ENCODE measurements at places on chromosomes 1 and 21.

GRCh38 chr1:62362061-62362917 is 43.1 kb upstream of the KANK4 start:
- DNase-seq = no peak

DNA sequence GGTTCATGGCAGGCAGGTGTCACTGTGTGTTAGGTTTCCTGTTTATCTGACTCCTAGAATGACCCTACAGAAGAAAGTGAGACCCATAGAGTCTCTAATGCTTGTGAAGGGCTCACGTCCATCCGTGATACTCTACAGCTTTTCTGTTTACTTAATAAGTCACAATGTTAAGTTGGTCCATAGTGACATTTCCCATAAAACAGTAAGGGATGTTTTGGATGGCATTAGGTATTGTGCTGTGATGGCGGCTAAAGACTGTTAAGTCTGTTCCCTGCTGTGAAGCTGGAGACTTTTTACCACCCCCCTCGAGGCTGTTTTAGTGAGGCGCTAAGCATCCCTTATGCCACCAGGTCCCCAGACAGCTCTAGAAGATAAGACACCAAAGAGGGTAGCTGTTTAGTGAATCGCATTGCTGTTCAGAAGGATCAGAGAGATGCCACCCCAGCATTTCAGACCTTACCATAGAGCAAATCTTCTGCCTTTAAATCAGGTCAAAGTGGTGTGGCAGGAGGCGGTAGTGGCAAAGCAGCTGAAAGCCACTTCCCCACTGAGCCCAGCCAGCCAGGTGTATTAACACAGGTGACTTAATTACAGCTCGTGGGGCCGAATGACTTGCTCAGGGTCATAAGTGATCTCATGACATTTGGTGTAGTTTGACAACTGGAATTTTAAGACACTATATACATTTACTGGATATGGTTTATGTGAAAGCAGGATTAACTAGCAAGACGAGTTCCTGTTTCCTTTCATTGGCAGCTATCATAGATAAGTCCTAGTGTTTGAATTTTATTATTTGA is 25.0 kb downstream of the SLC37A1 start:
- no peak for DNase-seq

DNA sequence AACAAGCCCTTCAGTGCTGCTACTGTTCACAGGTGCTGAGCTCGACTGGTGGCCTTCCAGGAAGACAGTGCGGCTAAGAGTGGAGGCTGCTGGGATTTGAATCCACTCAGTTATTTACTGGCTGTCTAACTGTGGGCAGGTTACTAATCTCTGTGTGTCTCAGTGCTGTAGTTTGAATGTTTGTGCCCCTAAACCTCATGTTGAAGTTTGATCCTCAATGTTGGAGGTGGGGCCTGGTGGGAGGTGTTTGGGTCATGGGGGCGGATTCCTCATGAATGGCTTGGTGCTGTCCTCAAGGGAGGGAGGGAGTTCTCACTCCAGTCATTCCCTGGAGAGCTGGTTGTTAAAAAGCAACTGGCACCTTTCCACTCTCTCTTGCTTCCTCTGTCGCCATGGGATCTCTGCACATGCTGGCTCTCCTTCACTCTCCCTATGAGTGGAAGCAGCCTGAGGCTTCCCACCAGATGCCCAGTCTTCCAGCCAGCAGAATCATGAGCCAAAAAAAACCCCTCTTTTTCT is 334.8 kb downstream of the RPS6KC1 start:
- DNase-seq = no peak

DNA sequence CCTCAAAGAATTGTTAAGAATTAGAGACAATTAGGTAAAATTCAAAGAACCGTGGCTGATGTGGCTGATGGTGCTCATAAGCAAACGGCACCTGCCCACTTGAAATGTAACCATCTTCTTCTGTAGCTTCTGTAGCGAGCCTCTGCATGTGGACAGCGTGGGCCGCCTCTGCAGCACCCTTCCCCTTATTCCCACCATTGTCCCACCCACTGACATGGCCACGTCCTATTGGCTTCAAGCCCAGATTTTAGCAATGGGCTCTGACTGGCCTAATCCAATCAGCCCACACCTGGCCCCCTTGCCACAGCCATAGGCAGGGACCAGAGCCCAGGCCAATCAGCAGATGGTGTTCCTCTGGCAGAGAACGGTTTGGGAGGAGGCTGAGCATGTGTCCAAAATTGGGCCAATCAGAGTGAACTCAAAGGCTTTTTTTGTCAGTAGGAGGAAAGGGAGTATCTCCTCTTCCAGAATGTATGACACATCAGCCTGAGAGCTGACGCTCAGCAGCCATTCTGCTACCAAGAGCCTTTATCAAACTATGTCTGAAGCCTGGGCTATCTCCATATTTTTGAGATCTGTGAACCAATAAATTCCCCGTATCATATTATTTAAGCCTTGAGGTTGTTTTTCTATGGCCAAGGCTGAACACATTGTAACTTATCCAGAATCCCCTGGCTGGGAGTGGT is 518.5 kb downstream of the SMYD3 start:
- no peak for DNase-seq

DNA sequence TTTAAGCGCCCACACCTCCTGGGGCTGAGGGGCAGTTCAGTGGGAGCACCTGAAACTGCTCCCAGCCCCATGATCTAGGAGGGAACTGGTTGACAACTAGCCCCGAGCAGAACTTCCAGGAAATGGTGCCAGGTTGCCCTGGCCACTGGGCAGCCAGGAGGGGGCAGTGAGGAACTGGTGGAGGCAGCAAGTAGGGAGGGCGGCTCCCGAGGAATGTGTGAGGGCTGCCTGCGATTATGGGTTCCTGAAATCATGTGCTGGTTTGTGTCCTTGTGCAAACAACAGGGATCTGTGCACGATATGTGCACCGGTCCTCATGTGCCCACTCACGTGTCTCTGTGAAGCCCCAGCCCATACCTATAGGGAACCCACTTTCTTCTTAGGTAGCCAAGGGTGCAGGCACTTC is 9.9 kb downstream of the GPR3 start:
- DNase-seq = peak; percentile 72

DNA sequence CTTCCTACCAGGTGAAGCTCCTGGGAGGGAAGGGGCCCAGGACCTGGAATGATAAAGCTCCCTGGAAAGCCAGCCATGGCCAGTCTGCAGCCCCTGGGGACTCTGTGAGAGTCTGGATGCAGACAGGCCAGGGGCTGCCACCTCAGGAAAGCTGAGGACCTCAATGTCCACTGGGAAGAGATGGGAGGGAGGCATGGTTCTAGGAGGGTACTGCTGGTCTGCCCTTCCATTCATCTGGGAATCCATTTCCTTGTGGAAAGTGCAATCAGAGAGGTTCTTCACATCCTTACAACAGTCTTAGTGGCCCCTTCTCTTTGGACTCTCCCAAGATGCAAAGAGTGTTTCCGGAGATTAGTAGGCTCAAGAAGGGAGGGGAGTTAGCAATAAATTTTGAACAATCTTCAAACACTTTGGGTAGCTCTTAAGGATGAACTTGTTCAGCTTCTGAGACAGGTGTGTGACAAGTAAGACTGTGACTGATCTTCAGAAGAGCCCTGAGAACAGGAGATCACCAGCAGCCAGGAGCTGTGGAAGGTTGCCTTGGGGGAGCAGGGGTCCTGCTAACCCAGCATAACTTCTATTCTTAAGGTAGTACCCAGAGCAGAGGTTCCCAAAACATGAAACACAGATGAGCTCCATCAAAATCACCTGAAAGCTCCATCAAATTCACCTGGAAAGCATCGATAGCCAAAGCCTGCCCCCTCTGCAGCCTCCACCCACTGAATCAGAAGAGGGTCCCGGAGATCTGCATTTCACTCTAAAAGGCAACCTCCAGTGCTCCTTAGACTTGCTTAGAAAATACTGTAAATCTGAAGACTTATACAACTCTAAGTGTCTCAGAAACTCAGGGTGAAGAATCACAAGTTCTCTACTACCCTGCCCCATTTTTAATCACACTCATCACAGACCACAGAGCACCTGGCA is 616 bp upstream of the LAX1 start:
- no peak for DNase-seq

GRCh38 chr1:170619241-170620028 is 44.5 kb upstream of the PRRX1 start:
- DNase-seq = peak; percentile 34

- no peak for DNase-seq
Observed at GRCh38 chr1:192080684-192081083, 77.6 kb upstream of the RGS18 start.

GRCh38 chr1:40820251-40820797 is 36.7 kb downstream of the KCNQ4 start:
- peak; percentile 19 for DNase-seq

- DNase-seq = peak; percentile 80
Observed at GRCh38 chr1:1616045-1616790, 918 bp downstream of the MIB2 start.

- DNase-seq = no peak
Observed at GRCh38 chr1:197400522-197400902, 132.5 kb downstream of the CRB1 start.

DNA sequence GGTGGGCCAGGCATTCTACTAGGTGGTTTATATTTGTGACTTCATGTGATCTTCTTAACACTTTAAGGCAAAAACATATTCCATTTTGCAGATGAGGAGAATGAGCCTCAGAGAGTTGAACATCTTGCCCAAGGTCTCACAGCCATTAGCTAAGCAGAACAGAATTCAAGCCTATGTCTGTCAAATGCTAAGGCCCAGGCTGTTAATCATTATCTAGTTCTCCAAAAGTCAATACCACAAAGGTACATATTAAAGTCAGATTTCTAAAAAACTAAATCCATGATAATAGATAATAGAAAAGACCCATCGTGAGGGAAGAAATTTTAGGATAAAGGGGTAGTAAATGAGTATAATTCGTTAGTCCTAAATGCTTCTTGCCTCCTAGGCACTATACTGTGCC is 234.3 kb downstream of the KCNH1 start:
- DNase-seq = no peak

DNA sequence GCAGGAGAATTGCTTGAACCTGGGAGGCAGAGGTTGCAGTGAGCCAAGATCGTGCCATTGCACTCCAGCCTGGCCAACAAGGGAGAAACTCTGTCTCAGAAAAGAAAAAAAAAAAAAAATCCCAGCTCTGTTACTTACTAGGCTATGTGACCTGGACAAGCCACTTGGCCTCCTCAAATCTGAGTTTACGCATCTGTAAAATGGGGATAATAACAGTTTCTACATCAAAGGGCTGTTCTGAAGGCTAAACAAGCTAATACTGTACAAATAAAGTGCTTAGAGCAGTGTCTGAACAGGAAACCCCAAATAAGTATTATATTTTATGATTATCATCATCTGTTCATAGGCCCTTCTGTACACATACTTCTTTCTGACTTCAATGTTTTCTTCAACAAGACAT is 13.6 kb downstream of the F11R start:
- no peak for DNase-seq

DNA sequence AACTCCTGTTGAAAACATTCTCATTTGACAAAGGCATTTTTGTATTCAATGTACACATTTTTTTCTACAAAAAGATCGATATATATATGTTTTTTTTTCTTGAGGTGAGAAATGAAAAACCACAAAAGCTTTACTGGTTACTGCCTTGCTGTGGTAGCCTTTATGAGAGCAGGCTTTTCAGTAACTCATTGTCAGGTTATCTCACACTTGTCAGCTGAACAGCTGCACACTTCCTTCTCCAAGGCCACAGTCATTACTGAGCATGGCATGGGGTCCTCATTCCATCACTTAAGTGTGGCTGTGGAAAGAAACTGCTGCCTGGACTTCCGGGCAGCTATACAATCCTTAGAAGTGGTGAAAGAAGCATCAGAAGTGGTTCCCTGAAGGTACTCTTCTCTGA is 169.3 kb upstream of the ZP4 start:
- DNase-seq = no peak

DNA sequence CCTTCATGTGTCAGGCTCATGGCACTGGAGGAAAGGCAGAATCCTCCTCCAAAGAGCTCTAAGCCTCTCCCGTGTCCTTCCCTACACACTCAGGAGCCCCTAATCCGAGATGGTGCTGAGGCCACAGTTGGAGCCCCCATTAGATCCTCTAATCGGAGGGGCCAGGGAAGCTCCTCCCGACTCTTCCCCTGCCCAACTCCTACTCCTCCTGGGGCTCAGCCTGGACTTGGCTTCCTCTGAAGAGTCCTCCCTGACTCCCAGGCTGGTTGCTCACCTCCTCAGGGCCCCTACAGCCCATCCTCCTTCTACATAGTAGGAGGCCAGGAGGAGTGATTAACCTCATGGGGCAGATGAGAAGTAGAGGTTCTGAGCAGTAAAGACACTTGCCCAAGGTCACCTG is 21.3 kb upstream of the CDCP2 start:
- no peak for DNase-seq

- DNase-seq = peak; percentile 89
Observed at GRCh38 chr1:215002471-215002870, 80.1 kb upstream of the KCNK2 start.

DNA sequence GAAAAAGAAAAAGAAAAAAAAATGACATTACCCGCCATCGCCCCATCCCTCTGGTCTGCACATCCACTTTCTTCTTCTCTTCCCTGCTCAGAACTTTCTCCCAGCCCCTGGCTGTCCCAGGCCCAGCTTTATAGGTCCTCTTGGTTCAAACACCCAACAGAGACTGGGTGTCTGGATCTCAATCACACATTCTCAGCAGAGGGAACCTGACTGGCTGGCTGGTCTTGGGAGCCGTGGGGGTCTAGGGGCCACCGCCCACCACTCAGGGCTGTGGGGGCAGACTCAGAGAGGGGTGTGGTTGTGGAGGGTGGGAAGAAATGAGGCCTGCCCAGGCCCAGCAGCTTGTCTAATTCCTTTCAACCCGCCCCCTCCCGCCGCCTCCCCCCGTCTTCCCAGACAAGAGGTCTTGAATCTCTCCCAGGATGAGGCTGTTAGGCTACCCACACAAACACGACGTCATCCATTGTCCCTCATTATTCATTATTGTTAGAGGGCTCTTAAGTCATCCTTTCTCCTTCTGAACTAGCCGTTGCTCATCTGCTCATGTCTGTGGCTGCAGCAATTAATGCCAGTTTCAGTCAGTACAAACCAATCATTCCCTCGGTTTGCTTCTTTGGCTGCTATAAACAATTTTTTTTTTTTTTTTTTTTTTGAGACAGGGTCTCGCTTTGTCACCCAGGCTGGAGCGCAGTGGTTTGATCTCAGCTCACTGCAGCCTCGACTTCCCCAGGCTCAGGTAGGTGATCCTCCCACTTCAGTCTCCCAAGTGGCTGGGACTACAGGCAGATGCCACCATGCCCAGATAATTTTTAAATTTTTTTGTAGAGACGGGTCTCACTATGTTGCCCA is 40.6 kb upstream of the CLIC4 start:
- no peak for DNase-seq

DNA sequence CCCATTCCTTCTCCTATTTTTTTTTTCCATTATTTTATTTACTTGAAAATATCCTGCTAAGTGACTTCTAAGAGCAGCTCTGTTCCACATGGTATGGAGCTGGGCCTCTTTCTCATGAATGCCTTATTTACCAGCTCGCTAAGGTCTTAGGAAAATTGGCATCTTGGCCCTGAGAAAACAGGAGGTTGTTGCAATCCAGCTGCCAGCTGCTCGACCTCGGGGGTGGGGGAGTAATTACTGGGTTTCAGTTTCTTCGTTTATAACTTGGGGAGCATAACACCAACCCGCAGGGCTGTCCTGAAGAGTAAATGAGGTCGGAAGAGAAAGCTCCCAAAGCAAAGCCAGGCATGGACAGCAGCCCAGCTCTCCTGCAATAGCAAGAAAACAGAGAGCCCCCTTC is 176.3 kb downstream of the AJAP1 start:
- no peak for DNase-seq

Measured in adipocyte (in vitro differentiated cells).